ENCODE measurements at places on chromosomes 11 and 22. TPM values are rescaled to one million over a fixed set of nuclear protein-coding genes. Genes with fewer than 3 reads are reported as not detected.

The CHEK2 gene
- 8.4 TPM for total RNA-seq

GRCh38 chr11:60852117-60852981 lies 3.4 kb downstream of the PTGDR2 start:
- DNase-seq: no peak

DNA sequence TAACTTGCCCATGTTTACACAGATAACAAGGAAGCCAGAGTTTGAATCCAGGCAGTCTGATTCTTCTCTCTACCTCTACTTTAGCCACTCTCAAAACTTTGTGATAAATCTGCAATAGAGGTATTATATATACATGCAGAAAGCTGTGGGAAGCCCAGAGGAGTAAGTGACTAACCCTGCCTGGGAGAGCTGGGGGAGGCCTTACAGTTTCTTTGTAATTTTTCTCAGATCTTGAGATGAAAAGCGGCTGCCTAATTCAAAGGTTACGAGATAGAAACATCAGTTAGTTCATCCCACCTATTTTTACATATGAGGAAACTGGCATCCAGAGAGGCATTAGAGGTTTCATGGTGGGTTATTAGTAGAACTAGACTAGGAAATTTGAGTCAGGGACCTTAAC lies 4.9 kb downstream of the STIM1 start:
- DNase-seq: no peak

The EXPH5 gene
- total RNA-seq: 19.5 TPM

- DNase-seq: no peak
Measured at GRCh38 chr11:27865105-27865504, 164.8 kb upstream of the BDNF start.

- DNase-seq: no peak
Measured at GRCh38 chr11:70540196-70540595, 141.9 kb downstream of the CTTN start.

The CYTH4 gene
- total RNA-seq: 16.3 TPM

The SCUBE2 gene
- 357 TPM for total RNA-seq

DNA sequence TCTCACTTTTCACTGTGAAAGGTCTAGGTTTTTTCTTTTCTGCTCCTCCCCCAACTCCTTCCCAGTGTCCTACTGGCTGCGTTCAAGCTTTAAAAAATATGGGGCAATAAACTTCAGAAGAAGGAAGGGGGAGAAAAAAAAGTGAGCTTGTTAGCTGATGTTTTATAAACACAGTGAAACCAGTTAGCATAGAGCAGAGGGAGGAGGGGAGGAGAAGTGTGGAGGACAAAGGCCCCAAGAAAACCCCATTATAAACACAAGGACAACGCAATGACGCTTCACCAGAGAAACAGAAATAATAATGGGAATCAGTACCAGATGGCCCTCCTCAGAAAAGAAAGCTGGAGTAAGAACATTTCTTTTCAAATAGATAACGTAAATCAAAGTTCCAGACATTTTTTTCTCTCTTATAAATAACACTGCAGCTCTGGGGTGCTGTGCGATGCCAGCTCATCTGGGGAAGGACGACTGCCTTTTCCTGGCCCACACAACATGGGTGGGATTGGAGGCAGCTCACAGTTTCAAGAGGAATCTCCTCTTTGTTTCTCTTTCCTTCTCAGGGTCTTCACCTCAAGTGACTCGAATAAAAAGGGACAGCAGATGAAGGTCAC lies 235.4 kb upstream of the NARS2 start:
- no peak for DNase-seq

Measured in ureter (tissue), 1 donor.